ENCODE measurements at places on chromosomes 1 and 21.

DNA sequence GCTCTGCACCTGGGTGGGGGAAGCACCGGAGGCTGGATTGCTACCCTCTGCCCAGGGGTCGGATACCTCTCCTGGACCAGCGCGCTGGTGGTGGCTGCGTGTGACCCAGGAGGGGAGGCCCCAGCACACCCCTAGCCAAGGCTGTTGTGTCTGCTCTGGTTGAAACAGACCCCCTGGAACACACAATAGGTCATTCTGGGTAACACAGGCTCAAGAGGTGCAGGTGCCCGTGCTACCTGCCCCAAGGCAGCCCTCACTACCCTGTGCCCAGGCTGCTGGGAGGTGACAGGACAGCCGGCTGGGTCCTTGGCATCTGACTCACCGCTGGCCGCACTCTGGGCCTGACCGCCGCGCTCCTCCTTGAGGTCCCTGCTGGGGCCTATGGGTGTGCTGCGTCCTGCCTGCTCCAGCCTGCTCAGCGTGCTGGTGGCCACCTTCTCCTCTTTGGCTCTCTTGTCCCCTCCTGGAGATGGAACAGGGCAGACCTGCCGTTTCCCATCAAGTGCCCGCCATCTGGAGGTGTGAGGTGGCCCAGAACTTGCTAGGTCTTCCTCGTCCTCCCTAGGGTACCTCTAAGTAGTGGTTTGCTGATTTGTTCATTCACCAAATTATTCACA lies 30.0 kb downstream of the ZBTB17 start:
- DNase-seq: no peak

- no peak for DNase-seq
These were observed 15.1 kb downstream of the PTPRU start for GRCh38 chr1:29251164-29252124.

DNA sequence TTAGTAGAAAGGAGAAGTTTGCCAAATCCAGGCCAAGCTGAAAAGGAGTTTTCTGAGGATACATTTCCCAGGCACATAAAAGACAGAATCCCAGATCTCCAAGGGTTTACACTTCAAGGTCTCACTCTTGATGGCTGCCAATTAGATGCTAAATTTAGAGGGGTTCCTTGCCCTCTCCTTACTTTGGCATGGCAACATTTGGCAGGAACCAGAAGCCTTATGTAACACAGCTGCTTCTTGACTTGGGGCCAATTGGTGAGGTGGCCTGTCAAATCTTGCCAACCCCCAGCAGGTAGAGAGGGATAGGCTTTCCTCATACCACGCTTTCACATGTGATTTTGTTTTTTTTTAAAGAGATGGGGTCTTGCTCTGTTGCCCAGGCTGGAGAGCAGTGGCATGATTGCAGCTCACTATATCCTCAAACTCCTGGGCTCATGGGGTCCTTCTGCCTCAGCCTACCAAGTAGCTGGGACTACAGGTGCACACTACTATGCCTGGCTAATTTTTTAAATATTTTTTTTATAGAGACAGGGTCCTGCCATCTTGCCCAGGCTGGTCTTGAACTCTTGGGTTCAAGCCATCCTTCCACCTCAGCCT lies 25.2 kb upstream of the NKAIN1 start:
- DNase-seq: no peak

DNA sequence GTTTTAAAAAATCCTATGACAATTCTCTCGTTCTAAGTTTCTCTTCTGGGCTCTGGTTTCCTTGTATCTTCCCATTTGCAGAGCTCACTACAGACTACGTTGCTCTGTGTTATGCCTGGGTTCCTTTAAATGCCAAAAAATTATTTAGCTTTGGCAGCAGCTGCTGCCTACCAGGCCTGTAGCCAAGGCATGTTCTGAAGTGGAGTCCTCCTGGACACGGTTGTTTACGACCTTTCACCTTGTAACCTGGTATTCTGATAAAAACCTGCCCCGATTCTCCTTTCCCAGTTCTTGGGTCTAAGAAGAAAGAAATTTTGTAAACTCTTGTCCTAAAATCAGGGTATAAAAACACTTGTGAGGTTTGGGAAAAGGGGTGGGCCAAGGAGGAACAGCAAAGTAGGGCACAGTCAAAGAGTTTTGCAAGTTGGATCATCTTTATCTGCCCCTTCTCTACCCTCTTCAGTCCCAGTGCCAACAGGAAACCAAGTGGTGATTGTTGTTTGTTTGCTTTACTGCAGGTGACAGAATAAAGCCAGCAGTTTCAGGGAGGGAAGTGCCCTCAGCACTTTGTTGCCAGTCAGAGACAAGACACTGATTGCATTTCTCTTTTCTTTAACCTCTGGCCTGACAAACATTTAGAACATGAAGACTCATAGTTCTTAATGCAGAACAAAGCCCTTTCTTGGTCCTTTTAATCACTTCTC lies 3.1 kb upstream of the TXNIP start:
- DNase-seq: no peak

DNA sequence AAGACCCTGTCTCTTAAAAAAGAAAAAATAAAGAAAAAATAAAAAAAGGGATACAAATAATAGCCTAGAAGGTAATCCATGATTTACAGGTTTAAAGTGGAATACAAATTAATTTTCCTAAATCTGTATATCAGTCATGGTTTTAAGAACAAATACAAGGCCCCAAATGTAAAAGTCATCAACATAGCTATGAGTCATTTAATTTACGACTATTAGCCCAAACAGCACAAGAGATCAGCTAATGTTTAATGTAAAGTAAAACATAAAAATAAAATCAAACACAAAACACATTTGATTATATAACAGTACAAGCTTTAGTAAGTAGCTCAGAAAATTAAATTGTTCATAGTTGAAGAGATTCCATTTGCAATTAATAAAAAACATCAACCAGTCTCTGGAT lies 20.3 kb upstream of the TAL1 start:
- DNase-seq: no peak

DNA sequence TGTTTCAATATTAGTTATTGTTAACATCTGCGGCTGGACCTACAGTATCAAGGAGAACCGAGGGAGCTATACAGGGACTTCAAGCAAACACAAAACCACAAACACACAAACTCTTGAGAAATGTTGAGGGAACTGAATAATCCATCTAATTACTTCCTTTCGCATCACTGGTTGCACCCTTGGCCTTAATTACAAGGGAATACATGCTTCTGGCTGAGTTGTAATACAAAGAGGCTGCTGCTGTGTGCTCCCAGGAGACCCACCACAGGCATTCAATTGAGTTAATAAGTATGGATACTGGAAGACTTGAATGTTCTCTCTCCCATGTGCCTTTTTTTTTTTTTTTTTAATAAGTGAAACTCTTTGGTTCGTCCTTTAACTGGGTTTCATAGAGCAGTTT lies 16.8 kb upstream of the SMYD2 start:
- no peak for DNase-seq

- no peak for DNase-seq
These were observed 9.4 kb upstream of the FMO3 start for GRCh38 chr1:171081314-171081753.

- no peak for DNase-seq
These were observed 19.1 kb downstream of the DMBX1 start for GRCh38 chr1:46508757-46509156.

DNA sequence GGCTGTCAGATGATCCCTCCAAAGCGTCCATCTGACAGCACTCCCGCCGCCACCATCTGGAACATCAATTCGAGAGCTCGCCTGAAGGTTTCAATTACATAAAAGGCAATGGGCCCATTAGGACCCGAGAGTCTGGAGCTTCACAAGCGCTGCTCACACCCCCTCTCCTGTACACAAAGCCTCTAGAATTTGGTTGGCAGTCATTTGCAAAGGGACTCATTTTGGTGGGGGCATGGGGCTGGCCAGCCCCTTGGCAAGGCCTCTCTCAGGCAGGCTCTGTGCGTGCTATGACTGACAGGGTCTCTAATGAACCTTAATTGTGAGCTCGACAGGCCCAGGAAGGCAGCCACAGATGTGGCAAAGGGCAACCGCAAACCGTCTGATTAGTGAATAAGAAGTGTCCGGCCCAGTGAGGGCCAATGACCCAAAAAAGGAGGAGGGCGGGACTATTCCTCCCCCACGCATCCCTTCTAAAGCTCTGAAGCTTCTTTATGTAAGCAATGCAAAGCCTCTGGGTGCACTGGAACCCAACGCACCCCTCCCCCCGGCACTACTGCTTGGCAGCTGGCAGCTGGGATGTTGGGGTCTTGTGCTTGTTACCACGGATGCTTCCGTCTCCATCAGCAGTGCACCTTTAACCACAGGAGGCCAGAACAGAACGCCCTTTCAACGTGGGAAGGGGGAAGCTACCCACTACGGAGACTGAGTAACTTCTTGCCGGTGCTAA lies 79.4 kb downstream of the CAPZB start:
- DNase-seq: no peak

DNA sequence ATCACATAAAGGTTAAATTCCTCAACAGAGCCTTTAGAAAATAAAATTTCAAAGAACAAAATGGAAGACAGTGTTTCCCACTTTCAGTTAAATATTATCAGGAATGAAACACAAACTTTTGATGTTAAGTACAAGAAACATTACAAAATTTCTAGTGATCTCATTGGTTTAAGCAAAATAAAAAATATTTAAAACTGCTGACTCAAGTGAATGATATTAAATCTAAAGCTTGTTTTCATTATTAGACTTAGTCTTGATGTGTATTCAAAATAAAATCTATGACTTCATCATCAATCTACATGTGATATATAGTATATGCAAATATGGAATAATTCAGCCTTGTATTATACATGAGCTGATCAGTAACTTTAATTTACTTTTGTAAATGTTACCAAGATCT lies 584.9 kb downstream of the PTBP2 start:
- DNase-seq: no peak

DNA sequence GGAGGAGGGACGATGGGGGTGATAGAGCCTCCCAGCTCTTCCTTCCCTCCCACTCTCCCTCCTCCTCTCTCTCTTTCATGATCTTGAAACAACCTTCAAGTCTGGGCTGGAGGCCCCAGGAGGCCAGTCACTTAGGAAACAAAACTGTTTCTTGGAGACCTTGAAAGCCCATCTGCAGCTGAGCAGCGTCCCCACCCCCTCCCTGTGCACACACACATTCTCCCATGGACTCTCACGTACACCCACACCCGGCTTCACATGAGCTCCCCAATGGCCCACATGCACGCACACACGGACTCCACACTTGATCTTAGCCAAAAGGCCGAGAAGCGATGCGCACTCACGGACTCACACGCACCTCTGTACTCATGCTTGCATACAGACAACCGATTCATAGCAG lies 3.2 kb upstream of the ATP1A2 start:
- DNase-seq: no peak

DNA sequence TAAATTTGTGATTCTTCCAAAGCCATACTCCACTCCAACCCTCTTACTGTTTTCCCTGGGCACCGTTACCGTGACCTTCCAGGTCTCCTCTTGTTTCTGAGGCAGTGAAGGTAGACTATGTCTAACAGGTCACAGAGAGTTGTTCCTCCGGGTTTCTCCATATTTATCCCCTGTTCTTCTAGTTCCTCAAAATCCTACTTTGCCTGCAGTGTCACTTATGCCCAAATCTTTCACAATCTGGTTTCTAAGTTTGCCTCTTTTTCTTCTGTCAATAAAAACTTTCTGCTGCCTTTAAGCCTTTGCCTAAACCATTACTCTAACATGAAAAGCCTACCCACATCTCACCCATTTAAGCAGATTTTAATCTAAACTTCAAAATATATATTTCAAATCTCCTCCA lies 87.7 kb downstream of the C4BPA start:
- no peak for DNase-seq

- peak; percentile 72 for DNase-seq
These were observed 7.5 kb upstream of the ZNF436 start for GRCh38 chr1:23376890-23377811.

DNA sequence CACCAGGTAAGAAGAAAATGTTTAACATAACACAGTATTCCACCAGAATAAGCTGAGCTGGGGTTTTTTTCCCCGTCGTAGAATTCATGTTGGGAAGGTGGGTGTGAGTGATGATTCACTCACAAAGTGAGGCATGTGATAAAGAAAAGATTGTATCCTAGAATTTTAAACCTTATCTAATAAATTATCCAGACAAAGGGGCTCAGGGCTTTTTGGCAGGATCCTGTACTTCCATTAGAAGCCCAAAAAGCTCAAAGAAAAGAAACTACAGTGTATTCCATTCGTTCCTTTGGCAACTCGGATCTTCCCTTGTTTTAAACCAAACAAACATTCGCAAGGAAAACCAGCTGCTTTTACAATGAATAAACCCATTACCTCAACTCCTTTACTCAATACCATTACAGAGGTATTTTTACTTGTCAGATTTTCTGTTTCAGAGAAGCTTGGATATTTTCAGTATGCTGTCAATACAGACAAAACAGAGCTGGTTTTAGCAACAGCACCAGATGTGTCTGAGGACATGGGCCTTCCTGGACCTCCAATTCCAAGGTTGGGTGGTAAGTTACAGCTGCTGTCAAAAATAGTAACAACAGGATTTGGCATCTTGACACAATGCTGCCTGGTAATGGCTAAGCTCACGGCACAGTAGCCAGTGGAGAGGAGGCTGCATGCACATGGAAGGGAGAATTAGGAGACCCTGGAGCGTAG lies 159.9 kb upstream of the RUNX1 start:
- no peak for DNase-seq

- DNase-seq: no peak
These were observed 18.7 kb downstream of the EXOSC10 start for GRCh38 chr1:11080931-11081330.

DNA sequence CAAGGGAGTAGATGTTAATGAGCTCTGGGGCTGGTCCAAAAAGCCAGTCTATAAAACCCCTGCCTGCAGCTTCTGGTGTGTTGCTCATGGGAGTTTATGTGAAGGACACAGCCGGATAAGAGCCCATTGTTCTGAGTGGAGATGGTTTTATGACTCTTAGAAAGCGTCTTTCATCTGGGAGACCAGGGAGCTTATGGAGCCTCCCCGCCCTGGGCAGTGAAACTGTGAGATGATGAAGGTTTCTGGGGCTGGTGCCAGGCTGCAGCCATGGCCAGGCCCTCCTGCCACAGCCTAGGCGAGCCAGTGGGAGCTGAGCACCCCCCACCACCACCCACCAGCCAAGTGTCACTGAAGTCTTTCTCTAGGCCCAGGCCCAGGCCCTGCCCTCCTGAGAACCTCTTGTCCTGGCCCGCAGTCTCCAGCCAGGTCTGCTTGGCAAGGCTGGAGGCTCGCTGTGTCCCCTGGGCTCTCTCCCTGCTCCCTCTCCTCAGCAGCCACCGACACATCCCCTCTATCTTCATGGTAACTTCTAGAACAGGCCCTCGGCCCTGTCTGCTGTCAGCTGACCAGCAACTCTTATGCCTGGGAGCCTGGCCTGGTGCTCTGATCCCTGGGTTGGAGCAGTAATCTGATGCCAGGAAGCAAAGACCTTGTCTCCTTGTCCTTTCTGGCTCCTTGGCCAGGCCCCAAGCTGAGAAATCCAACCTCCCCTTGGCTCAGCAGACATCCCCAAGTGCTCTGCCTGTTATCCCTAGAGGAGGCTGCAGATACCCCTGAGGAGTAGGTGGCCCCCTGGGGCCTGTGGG lies 7.6 kb upstream of the ARHGEF10L start:
- DNase-seq: no peak

- no peak for DNase-seq
These were observed 9.9 kb upstream of the PROX1 start for GRCh38 chr1:213977909-213978308.
